ENCODE measurements at places on chromosomes 12 and 14. TPM values are rescaled to one million over a fixed set of nuclear protein-coding genes. Genes with fewer than 3 reads are reported as not detected.

- peak; percentile 67 for DNase-seq
These were observed 166.4 kb downstream of the DUSP6 start for GRCh38 chr12:89185889-89186288.

DNA sequence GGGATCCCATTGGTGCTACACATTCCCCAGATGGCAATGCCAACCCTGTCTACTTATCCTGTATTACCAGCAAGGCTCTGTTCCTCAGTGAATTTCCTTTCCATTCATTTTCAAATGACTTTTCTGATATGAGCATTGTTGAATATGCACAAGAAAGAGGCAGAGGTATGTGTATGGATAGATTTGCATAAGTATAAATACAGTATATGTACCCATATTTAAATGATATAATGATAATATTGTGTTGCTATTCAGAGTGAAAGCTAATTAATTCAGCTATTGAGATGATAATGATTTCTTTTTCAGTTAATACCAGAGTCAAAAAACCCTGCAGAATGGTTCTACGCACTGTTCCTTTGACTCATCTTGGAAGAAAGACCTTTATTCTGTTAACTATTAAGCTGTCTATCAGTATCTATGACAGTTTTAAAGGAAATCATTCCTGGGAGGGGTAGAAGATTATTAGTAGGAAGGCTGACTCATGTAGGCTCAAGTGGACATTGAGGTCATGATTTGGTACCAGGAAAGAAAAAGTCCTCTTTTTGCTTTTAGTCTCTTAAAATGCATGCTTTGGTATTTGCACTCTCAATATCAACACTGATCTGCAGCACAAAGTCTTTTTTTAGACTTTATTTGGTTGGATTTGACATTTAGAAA is 44.9 kb upstream of the GAS2L3 start:
- DNase-seq, result no peak

GRCh38 chr14:92613008-92613658 is 99.6 kb downstream of the RIN3 start:
- peak; percentile 20 for DNase-seq

DNA sequence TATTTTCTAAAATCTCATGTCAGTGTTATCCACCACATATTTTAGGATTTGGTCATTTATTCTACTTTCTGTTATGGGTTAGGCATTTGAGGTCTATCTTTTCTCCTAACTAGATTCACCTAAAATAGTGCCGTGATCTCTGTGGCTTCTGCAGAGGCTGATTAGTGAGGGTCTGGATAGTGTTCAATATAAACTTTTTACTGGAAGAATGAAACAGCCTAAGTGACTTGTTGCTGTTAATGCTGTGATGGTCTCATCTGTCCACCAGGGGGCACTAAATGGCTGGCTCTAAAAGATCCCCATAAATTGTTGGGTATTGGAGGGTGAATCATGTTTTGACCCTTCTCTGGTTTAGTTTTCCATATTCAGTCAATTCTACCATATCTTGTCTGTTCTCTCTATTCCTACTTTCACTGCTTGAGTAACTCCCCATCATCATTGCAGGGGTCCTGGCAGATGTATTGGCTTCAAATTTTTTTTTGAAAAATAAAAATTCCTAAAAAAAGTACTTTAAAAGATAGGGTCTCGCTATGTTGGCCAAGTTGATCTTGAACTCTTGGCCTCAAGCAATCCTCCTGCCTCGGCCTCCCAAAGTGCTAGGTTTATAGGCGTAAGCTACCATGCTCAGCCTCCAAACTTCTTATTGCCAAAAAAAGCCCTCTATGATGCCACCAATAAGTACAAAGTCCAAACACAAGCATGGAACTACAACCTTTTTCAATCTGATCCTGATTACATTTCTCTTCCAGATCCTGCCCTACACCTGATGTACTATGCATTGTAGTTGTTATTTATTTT is 6.9 kb downstream of the PABPN1 start:
- DNase-seq, result peak; percentile 83

DNA sequence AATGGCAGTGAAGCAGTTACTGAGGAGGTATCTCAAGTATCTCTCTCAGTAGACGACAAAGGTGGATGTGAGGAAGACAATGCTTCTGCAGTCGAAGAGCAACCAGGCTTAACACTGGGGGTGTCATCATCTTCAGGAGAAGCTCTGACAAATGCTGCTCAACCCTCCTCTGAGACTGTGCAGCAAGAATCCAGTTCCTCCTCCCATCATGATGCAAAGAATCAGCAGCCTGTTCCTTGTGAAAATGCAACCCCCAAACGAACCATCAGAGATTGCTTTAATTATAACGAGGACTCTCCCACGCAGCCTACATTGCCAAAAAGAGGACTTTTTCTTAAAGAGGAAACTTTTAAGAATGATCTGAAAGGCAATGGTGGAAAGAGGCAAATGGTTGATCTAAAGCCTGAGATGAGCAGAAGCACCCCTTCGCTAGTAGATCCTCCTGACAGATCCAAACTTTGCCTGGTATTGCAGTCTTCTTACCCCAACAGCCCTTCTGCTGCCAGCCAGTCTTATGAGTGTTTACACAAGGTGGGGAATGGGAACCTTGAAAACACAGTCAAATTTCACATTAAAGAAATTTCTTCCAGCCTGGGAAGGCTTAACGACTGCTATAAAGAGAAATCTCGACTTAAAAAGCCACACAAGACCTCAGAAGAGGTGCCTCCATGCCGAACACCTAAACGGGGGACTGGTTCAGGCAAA is 216.6 kb downstream of the AKAP6 start:
- DNase-seq, result no peak

DNA sequence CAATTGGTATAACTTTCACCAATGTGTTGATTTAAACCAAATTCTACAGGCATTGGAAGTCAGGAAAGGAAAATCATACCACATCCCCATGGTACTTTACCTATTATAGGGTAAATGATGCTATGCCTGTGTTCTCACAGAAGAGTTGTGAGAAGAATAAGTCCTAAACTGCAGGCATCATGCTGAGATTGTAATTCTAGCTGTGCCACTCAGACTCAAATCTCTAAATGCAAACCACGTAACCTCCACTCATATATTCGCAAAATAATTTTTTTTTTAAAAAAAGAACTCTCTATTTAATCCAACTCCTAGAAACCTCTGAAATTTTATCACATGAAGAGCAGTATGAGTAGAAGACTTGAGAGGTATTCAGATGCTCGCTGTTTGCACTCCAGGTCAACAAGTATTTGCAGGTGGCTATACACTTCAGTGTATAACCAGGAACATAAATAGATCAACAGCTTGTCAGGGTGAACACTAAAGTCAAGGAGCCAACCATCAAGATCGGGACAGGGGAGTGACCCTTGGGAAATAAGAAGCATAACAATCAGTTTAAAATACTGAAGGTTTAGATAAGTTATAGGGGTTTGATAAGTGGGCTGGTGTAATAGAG is 110.1 kb downstream of the SLC25A21 start:
- DNase-seq, result no peak

DNA sequence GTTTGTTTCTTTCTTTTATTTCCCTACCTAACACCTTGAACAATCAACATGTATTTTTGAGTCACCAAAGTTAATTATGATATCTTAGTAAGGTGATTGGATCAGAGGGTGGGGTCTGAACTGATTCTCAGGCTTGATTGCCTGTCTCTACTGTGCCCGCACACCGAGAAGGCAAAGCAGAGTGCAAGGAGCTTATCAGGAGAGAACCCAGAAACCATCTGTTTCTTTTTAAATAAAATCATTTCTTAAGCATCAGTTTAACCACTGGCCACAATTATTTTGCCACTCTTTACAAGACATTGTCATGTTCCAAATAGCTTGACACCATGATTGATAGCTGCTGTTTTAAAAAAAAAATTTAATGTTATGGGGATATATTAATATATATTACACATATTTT is 3.1 kb downstream of the GARIN2 start:
- DNase-seq, result no peak

DNA sequence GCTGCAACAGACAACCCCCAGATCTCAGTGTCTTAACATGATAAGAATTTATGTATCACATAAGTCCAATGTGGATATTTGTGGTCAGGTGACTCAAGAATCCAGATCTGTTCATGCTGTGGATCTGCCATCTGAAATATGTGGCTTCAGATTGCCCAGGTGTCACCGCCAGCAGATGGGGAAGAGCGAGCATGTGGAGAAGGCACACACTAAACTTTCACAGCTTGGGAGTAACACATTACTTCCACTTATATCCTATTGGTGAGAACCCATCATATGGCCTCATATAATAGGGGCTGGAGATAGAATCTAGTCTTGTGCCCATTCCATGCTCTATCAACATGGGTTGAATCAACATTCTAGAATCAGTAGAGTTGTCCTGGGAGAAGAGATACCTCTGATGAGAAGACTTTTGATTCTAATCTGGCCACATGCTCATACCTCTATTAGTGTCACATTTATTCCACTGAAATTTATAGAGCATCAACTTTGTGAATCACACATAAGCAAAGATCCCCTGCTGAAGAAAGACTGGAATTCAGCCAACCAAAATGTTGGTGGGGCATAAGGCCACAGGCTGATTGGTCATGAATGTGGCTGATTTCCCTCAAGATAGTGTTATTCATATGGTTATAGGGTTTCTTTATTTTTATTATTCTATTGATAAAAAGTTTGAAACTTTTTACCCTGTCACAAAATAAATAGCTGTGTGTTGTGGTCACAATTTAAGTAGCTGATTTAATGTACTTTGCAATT is 6.0 kb upstream of the CALCOCO1 start:
- no peak for DNase-seq

DNA sequence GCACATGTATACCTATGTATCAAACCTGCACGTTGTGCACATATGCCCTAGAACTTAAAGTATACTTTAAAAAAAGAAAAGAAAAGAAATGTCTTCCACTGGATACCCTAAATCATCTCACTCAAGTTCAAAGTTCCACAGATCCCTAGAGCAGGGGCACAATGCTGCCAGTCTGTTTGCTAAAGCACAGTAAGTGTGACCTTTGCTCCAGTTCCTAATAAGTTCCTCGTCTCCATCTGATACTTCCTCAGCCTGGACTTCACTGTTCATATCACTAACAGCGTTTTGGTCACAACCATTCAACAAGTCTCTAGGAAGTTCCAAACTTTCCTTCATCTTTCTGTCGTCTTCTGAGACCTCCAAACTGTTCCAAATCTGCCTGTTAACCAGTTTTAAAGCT is 118.3 kb downstream of the BMP4 start:
- DNase-seq, result no peak

DNA sequence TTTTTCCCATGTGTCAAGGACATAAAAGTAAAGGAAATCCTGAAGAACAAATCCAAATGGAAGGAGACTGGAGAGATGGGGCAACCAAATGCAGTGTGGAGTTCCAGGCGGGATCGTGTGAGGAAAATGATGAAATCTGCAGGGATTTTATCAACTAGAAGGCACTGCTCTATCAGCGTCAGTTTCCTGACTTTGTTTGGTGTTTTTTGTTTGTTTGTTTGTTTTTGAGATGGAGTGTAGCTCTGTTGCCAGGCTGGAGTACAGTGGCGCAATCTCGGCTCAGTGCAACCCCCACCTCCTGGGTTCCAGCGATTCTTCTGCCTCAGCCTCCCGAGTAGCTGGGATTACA is 43.3 kb upstream of the GPR132 start:
- DNase-seq, result no peak

DNA sequence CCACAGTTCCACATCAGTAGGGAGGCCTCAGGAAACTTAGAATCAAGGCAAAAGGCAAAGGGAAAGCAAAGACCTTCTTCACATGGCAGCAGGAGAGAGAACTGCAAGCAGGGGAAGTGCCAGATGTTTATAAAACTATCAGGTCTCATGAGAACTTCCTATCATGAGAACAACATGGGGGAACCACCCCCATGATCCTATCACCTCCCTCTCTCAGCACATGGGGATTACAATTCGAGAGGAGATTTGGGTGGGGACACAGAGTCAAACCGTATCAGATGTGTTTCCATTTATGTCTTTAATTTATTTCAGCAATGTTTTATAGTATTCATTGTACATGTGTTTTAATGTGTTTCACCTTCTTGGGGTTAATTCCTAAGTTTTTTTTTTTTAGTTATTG is 25.8 kb downstream of the METAP2 start:
- DNase-seq, result no peak

- no peak for DNase-seq
These were observed 39.9 kb downstream of the FZD10 start for GRCh38 chr12:130202201-130202600.

DNA sequence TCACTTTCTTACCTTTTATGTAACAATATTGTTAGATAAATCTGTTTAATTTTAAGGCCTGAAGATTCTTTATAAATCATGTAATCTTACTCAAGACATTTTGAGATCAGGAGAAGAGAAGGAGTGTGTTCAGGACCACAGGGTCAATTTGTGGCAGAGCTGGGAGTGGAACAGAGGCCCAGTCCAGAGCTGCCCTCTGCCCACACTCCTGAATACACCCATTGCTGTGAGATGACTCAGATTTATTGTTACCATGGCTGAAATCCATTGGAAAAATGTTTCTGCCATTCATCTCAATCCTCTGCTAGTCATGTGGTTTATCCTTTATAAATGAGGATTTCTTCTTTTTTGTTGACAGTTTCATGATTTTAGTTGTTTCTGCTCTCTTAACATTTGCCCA is 100.5 kb upstream of the STXBP6 start:
- DNase-seq, result no peak

- DNase-seq, result peak; percentile 40
These were observed 48.8 kb upstream of the SLCO1C1 start for GRCh38 chr12:20646239-20646827.

- no peak for DNase-seq
These were observed 24.4 kb downstream of the SLC8B1 start for GRCh38 chr12:113310489-113310888.

DNA sequence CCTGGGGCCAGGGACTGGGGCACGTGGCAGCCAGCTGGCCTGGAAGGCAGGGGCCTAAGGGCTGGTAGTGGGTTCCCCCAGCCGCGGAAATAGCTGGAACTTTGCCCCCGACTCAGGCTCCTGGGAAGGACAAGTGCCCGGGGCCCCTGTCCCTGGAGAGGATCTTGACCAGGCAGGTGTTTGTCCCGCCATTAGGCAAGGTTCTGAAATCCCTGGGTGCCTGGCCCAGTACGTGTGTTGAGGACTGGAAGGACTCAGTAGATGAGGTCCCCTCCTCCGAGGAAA is 94.2 kb downstream of the B4GALNT3 start:
- no peak for DNase-seq

KCNC2 gene
- 0.43 TPM for total RNA-seq

NTS gene
- total RNA-seq, result under 0.01 TPM

GPR162 gene
- 2.6 TPM for total RNA-seq

KRT78 gene
- total RNA-seq, result not detected

TC2N gene
- total RNA-seq, result 1.3 TPM

PPP1R36 gene
- total RNA-seq, result 3.5 TPM

All from fibroblast of villous mesenchyme (primary cell).